ENCODE measurements at places on chromosomes 13 and 19.

DNA sequence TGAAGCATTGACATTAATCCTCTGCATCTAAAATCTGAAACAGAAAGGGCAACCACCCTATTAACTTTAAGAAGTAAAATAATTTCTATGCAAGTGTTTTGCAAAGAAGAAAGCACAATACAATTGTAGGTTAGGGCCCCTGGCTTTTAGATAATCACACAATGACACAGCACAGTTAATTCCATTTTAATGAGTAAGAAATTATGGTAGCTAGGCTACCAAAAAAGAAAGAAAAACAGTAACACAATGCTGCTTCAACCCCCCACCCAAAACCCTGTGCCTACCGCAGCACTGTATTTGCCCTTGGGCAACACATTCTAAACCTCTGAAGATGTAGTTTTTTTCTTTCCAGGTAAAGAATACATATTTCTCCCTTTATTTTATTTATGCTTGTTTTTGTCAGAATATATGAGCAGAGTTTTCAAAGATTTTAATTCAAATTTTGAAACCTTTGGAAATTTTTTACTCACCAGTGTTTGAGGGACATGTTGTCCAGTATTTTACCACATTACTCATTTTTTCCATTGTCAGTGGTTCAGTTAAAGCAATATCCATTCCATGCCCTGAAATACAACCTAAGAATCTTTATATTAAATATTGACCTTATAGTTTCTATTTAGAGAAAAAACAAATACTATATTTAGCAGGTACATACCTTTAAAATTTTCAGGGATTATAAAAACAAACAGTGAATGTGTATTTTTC, 21.1 kb downstream of the SOHLH2 start:
- DNase-seq: no peak

DNA sequence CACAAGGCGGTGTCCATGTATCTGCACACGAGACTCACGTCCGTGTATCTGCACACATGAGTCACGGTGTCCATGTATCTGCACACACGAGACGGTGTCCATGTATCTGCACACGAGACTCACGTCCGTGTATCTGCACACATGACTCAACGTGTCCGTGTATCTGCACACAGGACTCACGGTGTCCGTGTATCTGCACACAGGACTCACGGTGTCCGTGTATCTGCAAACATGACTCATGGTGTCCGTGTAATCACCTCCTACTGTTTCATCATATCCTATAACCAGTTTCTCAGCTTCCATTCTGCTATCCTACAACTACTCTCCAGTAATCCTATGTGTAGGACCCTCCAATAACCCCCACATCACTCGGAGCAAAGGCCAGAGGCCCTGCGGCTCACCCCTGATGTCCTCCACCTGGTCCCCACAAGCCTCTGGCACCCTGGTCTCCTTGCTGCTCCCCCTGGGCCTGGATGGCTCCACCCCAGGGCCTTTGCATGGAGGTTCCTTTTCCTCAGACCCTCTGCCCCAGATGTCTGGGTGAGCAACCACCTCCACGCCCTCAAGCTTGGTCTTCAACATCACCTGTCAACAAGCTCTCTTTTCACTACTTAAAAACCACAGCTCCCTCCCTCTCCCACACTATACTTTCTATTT, 2.5 kb upstream of the TMEM255B start:
- no peak for DNase-seq

DNA sequence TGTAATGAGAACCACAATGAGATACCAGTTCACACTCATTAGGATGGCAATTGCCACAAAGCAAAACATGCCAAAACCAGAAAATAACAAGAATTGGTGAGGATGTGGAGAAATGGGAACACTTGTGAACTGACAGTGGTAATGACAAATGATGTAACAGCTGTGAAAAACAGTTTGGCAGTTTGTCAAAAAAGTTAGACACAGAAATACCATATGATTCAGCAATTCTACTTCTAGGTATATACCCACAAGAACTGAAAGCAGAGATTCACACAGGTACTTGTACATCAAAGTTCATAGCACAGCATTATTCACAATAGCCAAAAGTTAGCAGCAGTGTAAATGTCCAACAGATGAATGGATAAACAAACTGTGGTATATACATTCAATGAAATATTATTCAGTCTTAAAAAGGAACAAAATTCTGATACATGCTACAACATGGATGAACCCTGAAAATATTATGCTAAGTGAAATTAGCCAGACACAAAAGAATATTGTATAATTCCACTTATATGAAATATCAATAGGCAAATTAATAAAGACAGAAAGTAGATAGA, 96.5 kb downstream of the UGGT2 start:
- DNase-seq: no peak

- DNase-seq: no peak
Observed at GRCh38 chr19:4557971-4558941, 1.2 kb downstream of the SEMA6B start.

GRCh38 chr13:49098771-49099512, 121.2 kb upstream of the MLNR start:
- DNase-seq: peak; percentile 48

DNA sequence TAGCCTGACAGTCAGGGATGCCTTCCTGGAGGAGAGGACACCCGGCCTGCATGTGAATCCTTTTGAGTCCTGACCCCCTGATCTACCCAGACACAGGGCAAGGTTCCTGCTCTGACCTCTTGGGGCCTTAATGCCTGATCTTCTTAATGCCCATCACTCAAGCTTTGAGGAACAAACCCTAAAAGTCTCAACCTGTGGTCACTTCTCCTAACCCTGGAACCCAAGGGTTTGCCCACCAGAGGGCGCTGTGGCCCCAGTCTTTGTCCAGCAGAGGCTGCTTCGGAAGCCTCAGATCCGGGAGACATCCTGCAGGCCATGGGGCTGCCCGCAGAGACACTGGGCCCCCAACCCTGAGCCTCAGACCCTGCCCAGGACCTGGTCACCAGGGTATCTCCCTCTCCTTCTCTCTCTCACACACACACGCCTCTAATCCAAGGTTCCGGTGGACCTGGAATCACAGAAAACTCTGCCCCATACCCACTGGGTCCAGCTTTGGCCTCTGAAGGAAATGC, 9.8 kb upstream of the DPF1 start:
- peak; percentile 72 for DNase-seq

- no peak for DNase-seq
Observed at GRCh38 chr19:42658076-42658475, 63.4 kb upstream of the CEACAM8 start.

GRCh38 chr13:102141625-102142472, 260.0 kb downstream of the FGF14 start:
- DNase-seq: peak; percentile 12

GRCh38 chr13:98189841-98190505, 12.9 kb upstream of the RNF113B start:
- DNase-seq: peak; percentile 22

DNA sequence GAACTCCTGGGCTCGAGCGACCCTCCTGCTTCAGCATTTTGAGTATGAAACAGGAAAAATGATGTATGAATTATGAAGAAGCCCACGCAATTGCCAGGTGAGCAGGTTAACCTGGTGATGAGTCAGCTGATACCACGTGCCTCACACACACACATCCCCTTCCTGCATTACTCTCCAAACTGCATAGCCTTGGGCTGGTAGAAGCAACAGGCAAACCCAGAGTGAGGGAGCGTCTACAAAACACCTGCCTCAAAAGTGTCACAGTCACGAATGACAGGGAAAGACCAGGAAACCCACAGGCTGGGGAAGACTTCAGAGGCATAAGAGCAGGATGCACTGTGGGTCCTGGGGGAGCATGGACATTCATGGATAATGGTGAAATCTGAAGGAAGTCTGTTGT, 192.8 kb upstream of the IRS2 start:
- no peak for DNase-seq

GRCh38 chr19:39740395-39740794, 2.6 kb upstream of the CLC start:
- no peak for DNase-seq

- DNase-seq: no peak
Observed at GRCh38 chr13:26954976-26955375, 194.4 kb upstream of the GPR12 start.

DNA sequence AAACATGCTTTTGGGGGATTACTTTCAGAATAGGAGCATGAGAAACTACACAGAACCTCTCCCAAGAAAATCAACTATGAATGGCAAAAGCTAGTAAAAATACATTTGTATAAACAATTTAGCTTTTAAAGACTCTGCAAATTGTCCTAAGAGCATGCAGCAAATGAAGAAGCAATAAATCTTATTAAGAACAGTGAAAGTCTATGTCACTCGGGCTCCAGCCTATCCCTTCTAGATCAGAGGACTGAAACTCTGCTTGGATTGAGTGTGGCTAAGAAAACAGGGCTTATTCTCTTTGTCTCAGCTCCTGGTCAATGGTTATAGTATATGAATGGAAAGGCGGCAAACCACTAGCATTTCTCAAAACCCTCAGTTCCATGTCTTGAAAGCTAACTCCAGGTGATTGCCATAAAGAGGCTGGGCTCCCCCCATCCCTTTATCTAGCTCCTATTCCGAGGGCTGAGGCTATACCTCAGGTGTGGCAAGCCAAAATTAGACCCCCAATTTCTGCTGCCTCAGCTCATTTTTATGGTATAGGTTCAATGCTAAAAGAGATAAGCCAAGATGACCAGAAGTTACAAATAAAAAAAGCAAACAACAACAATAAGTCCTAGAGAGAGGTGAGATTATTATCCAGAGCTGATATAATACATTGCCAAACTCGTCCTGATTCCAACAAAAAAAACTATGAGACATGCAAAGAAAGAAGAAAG, 953.2 kb downstream of the SLITRK6 start:
- no peak for DNase-seq

GRCh38 chr19:7547159-7547558, 11.6 kb downstream of the PNPLA6 start:
- DNase-seq: no peak

- DNase-seq: no peak
Observed at GRCh38 chr19:38318660-38319059, 985 bp upstream of the KCNK6 start.

GRCh38 chr13:33490461-33491327, 205.1 kb upstream of the STARD13 start:
- DNase-seq: no peak

GRCh38 chr13:112910016-112910415, 59.0 kb upstream of the MCF2L start:
- no peak for DNase-seq

- DNase-seq: no peak
Observed at GRCh38 chr19:55390461-55390880, 4.7 kb downstream of the RPL28 start.

DNA sequence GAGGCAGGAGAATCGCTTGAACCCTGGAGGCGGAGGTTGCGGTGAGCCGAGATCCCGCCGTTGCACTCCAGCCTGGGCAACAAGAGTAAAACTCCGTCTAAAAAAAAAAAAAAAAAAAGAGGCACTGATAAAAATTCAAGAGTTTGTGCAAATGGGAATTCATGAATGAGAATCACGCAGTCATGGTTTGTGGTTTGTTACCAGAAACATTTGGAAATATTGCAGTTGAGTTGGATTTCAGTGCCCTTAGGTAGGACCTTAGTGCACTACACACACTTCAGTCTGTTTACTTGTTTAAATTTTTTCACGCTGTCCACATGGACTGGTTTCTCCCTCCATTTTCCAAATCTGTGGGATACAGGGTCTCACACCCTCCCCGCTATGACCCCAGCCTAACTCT, 28.4 kb downstream of the ZNF844 start:
- DNase-seq: peak; percentile 42

DNA sequence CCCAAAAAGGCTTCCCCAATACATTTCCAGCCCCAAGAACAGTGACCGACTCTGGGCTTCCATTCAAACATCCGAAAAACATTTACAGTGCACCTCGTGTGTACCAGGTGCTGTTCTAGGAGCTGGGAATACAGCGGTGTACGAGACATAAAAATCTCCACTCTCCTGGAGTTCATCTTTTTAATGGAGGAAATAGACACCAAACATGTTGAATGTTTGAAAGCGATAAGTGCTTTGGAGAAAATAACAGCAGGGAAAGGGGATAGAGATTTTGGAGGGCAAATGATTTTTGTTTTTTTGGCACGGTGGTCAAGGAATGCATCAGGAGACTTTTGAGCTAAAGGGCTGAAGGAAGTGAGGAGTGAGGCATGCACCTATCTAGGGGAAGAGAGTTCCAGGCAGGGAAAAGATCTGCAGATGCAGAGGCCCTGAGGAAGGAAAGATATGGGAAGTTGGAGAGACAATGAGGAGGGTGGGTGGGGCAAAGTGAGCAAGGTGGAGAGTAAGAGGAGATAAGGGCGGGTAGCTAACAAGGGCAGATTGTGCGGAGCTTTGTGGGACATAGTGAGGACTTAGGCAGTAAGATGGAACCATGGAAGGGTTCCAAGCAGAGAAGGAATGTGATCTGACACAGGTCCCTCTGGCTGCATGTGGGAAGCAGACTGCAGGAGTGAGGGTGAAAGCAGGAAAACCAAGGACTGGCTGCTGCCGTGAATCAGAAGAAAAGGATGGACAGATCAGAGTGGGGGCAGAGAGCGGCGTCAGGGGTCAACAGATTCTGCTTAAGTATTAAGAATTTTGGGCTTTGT, 703 bp upstream of the FBL start:
- DNase-seq: peak; percentile 28

GRCh38 chr13:50075619-50076097, 60.4 kb downstream of the KCNRG start:
- DNase-seq: no peak

- no peak for DNase-seq
Observed at GRCh38 chr13:70729369-70729768, 621.1 kb upstream of the KLHL1 start.

DNA sequence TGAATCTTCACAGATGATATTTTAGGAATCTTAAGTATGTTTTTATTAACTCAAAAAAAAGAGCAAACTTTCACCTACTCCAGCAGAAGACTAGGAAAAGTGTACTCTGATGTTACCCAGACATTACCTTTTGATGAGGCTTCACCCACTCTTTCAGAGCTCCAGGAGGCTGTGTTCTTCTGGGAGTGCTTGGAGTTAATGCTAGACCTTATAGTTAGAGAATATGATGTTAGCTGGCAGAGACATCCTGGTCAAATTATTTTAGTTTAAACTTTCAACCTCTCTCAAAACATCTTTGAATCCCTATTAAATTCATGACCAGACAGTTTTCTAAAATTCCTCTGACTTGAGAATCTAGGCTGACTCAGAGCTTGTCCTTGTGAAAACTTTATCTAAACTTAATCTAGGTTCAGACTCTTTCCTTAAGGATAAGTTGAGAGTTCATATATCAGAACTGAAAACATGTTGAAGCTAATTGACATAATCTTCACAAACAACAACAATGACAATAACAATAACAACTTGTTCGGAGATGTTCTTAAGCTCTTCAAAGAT, 82.8 kb downstream of the ITGBL1 start:
- no peak for DNase-seq

DNA sequence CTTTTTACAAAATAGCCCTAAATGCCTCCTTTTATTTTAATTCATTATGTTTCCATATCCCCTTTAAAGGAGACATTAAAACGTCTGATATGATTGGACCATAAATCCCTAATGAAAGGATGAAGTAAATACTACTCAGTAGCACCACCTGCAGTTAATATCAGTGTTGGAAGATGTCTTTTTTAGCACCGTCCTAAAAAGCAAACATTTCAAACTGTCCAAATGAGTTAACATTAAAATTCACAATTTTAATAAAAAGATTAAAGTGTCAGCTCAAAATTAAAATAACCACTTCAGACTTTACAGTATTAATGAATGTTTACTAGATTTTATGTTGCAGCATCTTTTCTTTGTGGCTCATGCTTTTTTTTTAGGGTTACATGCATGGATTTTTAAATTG, 12.3 kb downstream of the ZNF507 start:
- no peak for DNase-seq

GRCh38 chr13:51823863-51824262, 19.9 kb upstream of the DHRS12 start:
- no peak for DNase-seq
